ENCODE measurements at places on chromosomes 16 and 17. TPM values are rescaled to one million over a fixed set of nuclear protein-coding genes. Genes with fewer than 3 reads are reported as not detected.

- no peak for ATAC-seq
Measured at GRCh38 chr16:72033437-72033836, 20.9 kb upstream of the HP start.

The CHST5 gene
- total RNA-seq, result 0.20 TPM

DNA sequence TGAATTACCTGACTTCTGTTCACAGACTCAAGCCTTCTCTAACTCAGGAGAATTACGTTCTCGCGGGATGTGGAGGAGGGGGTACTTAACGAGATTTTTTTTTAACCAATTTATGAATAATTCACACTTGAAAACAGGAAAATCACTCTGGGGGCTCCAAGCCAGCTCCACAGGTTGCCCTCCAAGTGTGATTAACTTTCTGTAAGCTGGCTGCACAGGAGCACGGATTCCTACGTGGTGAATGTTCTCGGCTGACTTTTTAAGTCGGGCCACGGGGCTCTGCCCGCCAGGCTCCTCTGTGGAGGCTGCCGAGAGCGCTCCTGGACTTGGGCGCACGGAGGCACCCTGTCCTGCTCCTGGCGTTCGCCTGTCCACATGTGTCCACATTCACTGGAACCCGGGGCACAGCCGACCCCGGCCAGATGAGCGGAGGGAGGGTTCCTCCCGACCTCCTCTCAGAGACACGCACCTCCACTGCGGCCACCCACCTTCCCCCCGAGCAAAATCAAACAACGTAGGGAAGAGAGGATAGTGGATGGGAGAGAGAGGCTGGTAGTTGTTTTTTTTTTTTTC, 147.1 kb upstream of the CHMP6 start:
- no peak for ATAC-seq

DNA sequence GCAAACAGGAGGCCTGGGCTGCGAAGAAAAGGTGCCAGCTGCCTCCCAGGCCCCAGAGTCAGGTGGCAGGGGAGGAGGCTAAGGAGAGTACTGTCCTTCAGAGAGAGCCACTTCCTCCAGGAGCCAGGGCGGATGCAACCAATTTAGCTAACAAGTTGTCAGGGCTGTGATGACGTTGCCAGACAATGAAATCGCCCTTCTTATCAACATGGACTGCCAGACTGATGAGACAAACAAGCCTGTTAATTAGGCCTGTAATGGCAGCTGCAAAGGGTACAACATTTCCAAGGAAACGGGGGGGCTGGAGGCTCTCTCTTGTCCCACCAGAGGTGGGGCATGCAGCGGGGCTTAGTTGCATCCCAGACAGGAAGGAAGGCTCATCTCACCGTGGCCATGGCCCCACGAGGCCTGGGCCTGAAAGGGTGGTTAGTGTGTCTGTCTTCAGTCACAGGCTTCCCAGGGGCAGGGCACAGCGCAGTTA, 111.8 kb downstream of the SDK2 start:
- ATAC-seq, result no peak

Measured in motor neuron (in vitro differentiated cells).